ENCODE measurements at places on chromosomes 2 and 18.

GRCh38 chr18:46337271-46337670 lies 233.1 kb downstream of the HAUS1 start:
- DNase-seq: peak; percentile 17

DNA sequence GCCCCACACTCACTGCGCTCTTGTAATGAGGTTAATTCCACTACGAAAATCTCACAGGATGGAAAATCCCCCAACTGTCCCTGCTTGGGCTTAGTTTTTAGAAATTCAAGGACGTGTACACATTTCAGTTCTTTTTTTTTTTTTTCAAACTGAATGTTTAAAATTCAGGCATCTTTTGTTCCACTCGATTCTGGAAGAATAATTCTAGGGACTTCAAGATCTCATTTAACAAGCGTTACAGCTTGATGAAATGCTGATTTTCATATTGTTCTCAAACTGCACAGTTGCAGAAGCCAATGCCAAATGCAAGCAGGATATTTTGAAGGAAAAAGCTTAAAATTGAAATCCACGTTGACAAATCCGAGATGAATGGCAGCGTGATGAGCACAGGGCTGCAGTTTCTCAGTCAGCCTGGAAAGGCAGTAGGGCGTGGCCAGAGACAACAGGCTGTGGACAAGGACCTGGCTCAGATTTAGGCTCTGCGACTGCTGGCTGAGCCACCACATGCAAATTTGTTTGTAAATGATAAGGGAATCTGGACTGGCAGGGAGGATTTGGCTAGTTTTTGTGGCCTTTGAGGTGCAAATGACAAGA lies 128.1 kb upstream of the MYCN start:
- no peak for DNase-seq

DNA sequence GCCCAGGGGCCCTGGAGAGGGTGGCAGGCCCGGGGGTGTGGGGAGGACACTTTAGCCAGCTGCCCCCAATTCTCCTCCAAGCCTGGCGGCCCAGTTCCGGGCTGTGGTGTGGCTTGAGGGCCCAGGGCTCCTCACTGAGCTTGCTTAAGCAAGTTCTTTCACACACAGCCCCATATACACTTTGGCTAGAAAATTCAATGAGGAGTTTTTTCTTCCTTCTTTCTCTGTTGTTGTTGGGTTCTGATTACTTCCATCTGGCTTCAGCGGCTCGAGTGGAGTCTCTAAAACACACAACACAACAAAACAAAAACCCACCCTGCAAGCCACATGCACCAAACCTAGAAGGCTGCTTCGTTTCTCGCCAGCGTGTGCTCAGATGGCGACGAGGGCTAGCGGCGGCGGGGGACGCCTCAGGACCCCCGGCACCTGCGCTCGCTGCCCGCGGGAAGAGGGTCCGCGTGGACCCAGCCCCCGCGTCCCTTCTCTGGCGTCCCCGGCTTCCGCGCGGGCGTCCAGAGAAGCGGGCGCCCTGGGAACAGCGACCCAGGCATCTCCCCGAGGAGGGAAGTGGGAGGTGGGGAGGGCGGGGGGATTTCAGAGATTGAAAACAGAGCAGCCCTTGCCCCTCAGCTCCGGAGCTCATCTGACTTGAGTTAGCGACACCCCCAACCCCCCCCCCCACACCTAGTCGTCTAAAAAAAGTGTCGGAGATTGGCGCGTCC lies 577 bp upstream of the GLI2 start:
- no peak for DNase-seq

DNA sequence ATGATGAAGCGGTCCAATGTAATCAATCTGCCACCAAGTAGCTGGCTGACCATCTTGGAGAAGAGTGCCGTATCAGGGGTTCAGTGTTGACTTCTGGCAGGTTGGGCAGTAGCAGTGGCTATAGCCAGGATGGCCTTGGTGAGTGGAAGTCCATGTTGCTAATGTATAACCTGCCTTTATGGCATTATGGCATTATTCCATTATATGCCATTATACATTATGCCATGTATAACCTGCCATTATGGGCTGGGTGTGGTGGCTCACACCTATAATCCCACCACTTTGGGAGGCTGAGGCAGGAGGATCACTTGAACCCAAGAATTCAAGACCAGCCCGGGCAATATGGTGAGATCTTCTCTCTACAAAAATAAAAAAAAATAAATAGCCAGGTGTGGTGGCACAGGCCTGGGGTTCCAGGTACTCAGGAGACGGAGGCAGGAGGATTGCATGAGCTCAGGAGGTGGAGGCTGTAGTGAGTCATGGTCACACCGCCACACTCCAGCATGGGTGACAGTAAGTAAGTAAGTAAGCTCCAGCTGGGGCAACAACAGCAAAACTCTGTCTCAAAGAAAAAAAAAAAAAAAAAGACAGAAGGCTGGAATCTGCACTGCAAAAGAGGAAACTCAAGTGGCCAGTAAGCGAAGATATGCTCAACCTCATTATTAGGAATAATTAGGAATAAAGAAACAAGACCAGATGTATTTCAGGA lies 24.4 kb upstream of the EMILIN2 start:
- no peak for DNase-seq

DNA sequence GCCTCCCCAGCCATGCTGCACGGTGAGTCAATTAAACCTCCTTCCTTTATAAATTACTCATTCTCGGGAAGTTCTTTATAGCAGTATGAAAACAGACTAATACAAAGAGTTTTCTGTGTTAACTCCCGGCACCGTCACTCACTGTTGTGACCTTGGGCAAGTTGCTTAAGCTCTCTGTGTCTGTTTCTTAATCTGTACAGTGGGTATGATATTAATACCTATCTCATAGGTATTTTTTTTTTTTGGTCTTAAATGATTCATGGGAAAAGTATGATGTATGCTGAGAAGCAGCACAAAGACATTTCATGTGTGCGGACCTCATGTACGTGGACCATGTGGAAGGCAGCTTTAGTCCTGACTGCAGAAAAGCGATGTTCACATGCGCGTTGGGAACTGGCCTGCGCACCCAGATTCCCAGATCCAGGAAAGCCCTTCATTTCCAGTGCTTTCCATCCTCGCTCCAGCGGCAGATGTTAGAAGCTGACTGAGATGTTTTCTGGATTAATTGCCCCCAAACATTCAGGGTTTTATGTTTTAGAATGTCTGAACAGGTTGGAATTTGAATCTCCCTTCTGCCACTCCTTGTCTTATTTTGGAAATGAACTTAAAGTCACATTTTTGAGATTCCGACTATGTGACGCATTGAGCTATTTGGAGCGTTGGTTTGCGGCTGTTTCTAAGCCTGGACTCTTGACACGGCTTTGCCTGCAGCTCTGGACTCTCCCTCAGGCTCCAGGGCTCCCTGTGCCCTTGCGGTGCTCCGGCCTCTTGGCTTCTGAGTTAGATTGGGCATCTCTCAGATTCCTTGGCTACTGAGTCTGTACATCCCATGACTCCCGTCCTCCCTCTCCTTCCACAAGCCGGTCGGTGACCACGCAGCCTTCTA lies 61.4 kb downstream of the SLC4A3 start:
- no peak for DNase-seq

GRCh38 chr2:169162613-169163012 lies 93.2 kb downstream of the DHRS9 start:
- DNase-seq: no peak

GRCh38 chr2:19246496-19246895 lies 111.9 kb downstream of the OSR1 start:
- no peak for DNase-seq

GRCh38 chr2:45567974-45568789 lies 42.9 kb downstream of the SRBD1 start:
- no peak for DNase-seq

- DNase-seq: no peak
Observed at GRCh38 chr18:11284811-11285210, 135.4 kb upstream of the PIEZO2 start.

- no peak for DNase-seq
Observed at GRCh38 chr18:29726646-29727045, 1315.9 kb downstream of the DSC3 start.

- DNase-seq: no peak
Observed at GRCh38 chr2:219526320-219527075, 12.2 kb downstream of the ASIC4 start.

DNA sequence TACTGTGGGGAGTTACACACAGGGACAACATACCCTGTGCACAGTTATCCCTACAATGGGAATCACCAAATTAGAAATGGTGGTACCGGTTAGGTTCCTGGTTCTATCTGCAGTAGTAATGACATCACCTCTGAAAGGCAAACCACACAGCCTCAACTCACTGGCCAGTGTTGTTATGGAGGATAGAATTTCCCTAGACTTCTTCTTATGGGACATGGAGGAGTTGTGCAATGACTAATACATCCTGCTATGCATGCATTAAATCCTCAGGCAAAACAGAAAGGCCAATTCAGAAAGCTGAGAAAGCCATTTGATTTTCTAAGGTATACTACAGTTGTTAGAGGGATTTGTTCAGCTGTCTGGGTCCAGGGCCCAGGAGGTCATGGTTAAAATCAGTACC lies 439.3 kb downstream of the TMX3 start:
- DNase-seq: no peak

DNA sequence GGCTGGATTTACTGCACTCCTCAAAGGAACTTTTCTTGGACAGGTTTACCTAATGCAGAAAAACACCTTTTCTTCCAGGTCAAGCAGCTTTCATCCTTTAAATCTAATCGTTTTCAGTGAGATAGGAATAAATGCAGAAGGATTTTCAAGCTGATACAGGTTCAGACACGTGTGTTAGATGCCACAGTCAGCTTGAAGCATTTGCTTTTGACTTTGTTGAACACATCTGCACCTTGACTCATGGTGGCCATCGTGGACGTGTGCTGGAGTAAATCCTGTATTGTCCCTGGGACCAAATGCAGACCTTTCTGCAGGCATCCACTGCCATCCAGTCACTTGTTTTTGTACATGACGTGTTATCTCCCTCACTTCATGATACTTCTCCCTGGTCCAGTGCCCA lies 61.9 kb downstream of the KLHL29 start:
- DNase-seq: no peak

DNA sequence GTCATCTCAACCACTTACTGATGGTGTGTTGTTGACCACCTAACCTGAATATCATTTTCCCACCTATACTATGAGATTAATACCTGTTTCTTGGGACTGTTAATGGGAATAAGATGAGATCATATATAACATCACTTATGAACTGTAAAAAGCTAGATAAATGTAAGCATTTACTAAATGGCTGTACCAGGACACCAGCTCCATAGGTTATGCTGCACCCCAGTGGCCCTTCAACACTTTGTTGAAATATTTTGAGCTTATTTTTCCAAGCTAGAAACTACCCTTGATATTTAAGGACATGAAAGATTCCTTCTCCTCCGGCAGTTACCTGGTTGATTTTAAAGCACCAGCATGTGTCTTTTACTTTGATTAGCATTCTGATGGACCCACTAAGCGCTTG lies 138.0 kb upstream of the CDCA7 start:
- DNase-seq: no peak

GRCh38 chr2:183604065-183604464 lies 479.8 kb downstream of the NUP35 start:
- DNase-seq: no peak

GRCh38 chr2:74001121-74001520 lies 16.4 kb downstream of the TET3 start:
- DNase-seq: no peak

GRCh38 chr2:148103946-148104345 lies 83.1 kb downstream of the MBD5 start:
- DNase-seq: no peak

DNA sequence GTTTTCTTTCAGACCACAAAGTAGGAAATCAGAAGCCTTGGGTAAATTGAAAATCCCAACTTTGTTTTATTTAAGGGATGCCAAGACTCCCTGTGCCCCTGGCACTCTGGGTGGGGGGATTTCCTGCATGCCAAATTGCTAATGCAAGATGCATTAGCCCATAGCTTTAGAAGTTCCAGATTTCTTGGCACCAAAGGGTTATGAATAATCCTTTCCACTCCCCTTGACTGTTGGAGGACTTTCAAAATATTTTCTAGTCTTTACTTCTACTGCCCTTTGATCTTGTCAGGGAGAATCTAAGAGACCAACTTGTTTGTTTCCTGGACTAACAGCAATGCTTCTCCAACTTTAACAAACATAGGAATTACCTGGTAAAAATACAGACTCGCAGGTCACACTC lies 81.8 kb upstream of the TGIF1 start:
- no peak for DNase-seq

DNA sequence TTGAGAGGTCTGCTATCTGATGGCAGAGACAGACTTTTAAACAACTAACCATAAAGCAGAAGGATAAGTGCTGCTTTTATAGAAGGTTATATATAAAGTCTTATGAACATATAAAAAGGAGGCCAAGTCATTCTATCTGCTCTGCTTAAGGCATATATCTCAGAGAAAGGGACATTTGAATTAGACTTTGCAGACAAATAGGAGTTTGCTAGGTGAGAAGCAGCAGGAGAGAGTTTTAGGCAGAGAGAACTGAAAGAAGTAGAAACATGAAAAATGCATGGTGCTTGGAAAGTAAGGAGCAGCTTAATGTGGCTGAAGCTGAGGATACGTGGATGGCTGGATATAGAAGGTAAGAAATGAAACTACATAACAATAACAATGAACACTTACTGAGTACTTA lies 65.4 kb downstream of the LYPD1 start:
- no peak for DNase-seq

DNA sequence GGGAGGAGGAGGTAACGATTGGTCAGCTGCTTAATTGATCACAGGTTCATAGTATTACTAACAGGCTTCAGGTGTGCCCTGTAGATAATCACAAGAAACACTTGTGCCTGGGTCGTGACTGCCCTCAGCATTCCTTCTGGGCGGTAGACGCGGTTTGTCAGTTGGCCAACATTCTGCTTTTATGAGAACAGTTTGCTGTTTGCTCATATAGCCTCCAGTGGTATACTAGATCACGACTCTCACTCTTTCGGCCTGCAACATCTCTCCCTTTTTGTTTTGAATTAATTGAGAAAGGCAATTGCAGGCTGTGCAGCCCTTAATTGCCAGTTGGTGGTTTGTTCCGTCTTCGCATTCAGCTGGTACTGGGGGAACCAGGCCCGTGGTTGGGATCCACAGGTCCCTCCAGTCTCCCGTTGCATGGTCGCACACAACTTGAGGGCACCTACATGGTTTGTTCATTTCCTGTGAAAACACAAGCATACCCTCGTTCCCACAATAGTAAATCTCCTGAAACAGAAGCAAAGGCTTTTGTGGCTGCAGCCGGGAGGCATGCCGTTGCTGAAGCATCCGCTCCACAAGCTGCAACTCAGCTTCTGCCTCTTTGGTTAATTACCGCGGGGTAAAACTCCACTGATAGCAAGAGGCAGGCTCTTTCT lies 30.3 kb upstream of the GPR17 start:
- no peak for DNase-seq

DNA sequence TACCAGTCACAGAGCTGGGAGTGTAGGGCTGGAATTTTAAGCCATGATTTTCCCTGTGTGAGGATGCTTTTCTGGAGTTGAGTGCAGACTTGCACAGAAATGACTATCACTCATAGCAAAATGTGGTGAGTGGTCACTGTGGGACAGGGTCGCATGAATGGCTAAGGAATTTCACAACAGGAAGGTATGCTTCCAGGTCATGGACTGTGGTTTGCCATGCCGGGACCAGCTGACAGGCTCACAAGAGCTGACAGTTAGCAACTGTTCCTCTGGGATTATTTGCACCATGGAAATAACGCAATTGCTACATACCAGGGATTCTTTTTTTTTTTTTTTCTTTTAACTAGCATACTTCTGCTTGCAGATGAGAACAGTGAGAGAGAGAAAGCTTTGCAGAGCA lies 3.8 kb upstream of the UXS1 start:
- DNase-seq: no peak

GRCh38 chr2:127153691-127154158 lies 46.8 kb upstream of the BIN1 start:
- no peak for DNase-seq

- no peak for DNase-seq
Observed at GRCh38 chr2:205731583-205731981, 49.3 kb downstream of the NRP2 start.

GRCh38 chr2:101241158-101241557 lies 11.5 kb upstream of the CNOT11 start:
- DNase-seq: no peak
